ENCODE measurements at places on chromosomes 1 and 21. TPM values are rescaled to one million over a fixed set of nuclear protein-coding genes. Genes with fewer than 3 reads are reported as not detected.

DNA sequence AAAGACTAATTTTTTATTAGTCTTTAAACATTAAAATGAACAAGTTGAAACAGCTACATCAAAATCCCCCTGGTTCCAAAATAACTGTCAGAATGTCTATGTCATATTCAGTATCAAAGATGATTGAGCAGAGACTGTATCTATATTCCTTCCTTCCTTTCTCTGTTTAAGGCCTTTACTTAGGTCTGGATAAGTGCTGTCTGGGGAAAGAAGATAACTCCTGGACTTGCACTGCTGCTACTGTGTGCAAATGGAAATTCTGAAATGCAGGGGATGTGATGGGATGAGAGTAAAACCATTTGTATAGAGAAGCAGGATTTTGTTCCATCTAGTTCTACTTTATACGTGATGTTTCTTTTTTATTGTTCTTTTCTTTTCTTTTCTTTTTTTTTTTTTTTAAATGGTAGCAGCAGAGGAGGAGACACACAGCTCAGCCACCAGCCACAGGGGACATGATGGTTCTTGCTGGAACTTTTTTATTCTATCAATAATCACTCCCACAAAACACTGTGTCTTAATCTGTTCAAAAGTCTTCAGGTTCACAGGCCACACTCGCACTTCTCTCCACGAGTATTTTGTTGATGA lies 33.6 kb upstream of the FOXE3 start:
- DNase-seq, result no peak
- no peak overlapping the region for H3K4me3 ChIP-seq
- H3K27ac ChIP-seq, result no peak overlapping the region
- no peaks in the 10 kb centered on the region for H3K27me3 ChIP-seq
- peaks cover 15% of the 10 kb centered on the region for H3K36me3 ChIP-seq
- H3K4me1 ChIP-seq, result no peaks in the 10 kb centered on the region

- no peaks in the 10 kb centered on the region for H3K4me1 ChIP-seq
- H3K36me3 ChIP-seq, result no peaks in the 10 kb centered on the region
- H3K27me3 ChIP-seq, result no peaks in the 10 kb centered on the region
- DNase-seq, result no peak
- H3K4me3 ChIP-seq, result no peak overlapping the region
- no peak overlapping the region for H3K27ac ChIP-seq
Measured at GRCh38 chr1:207691841-207692240, 46.9 kb downstream of the CR1L start.

GRCh38 chr1:33712186-33712585 lies 151.7 kb upstream of the HMGB4 start:
- H3K4me3 ChIP-seq, result no peak overlapping the region
- H3K36me3 ChIP-seq, result no peaks in the 10 kb centered on the region
- no peaks in the 10 kb centered on the region for H3K4me1 ChIP-seq
- DNase-seq, result no peak
- peaks cover 11% of the 10 kb centered on the region for H3K27me3 ChIP-seq
- no peak overlapping the region for H3K27ac ChIP-seq

BNIPL gene
- 0.30 TPM for total RNA-seq

MRPL37 gene
- 24.0 TPM for total RNA-seq
